ENCODE measurements at places on chromosomes 7 and 10. TPM values are rescaled to one million over a fixed set of nuclear protein-coding genes. Genes with fewer than 3 reads are reported as not detected.

VAX1 gene
- total RNA-seq, result not detected

SPDYE2B gene
- total RNA-seq, result not detected

SLC26A5 gene
- total RNA-seq, result 0.18 TPM

SLC18A3 gene
- total RNA-seq, result 3.4 TPM

TMEM236 gene
- 0.18 TPM for total RNA-seq

NACAD gene
- 6.8 TPM for total RNA-seq

GRID1 gene
- total RNA-seq, result 15.8 TPM

BTBD16 gene
- total RNA-seq, result not detected

NAT16 gene
- 2.1 TPM for total RNA-seq

CNPY1 gene
- total RNA-seq, result 19.4 TPM

DNA sequence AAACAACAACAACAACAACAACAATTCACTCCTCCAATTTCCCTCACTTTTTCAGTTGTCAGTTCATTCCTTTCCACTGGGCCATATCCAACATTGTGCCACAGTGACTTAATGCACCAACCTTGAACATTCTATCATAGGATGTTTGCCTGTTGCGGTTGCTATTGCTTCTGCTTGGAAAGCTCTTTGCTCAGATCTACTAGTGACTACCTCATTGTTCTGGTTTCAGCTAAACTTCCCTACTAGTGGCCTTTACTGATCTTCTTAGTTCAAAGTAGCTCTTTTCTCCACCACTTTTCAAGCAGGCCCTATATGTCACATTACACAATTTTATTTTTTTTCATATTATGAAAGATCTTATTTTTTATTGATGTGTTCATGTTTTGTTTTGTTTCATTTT lies 9.8 kb upstream of the STEAP4 start:
- no peak for DNase-seq

- DNase-seq, result no peak
These were observed 35.6 kb upstream of the XRCC2 start for GRCh38 chr7:152711444-152711944.

DNA sequence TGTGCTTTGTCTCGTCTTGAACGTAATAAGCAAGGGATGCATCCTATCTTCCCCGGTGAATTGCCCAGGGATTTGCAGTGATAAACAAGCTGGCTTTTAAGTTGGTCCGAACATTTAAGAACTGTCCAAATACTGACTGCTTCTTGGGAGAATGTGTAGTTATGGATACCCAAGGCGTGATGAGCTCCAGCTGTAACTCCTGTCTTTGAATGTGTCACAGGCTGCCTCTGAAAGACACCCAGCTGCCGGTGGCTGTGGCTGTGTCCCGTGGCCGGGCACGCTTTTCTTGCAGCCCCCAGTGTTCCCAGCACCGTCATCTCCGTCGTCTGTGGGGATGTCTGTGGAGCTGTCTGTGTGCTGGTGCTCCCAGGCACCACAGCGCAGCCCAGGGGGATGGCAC lies 118.1 kb downstream of the GLRX3 start:
- no peak for DNase-seq

- DNase-seq, result peak; percentile 47
These were observed 139.8 kb downstream of the ARHGAP22 start for GRCh38 chr10:48464871-48465736.

- no peak for DNase-seq
These were observed 35.7 kb downstream of the PRKG1 start for GRCh38 chr10:51109801-51110533.

GRCh38 chr10:21176934-21177480 lies 279.9 kb upstream of the NEBL start:
- peak; percentile 73 for DNase-seq

- DNase-seq, result no peak
These were observed 179.2 kb upstream of the AUTS2 start for GRCh38 chr7:69418869-69419670.

DNA sequence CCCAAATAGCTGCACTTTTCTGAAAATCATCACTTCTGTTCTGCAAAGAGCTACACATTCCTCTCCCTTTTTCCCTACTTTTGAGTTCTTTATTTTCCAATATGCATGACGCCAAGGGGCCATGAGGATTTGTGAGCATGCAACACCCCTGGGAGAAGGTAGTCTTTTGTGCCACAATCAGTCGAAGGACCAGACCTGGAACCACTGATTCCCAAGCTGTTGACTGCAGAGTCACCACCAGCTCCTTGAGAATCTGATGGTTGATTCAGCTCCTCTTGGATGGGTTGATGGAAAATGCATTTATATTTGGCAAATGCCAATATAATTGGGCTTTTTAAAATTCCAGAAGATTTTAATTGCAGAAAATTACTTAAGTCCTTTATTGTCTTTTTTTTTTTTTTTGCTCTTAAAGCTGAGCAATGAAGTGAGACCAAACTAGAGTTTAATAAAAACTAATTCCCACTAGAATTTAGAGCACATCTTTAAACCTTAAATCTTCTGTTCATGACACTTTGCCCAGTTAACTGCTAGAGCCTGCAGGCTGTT lies 554.1 kb downstream of the TNS3 start:
- no peak for DNase-seq

DNA sequence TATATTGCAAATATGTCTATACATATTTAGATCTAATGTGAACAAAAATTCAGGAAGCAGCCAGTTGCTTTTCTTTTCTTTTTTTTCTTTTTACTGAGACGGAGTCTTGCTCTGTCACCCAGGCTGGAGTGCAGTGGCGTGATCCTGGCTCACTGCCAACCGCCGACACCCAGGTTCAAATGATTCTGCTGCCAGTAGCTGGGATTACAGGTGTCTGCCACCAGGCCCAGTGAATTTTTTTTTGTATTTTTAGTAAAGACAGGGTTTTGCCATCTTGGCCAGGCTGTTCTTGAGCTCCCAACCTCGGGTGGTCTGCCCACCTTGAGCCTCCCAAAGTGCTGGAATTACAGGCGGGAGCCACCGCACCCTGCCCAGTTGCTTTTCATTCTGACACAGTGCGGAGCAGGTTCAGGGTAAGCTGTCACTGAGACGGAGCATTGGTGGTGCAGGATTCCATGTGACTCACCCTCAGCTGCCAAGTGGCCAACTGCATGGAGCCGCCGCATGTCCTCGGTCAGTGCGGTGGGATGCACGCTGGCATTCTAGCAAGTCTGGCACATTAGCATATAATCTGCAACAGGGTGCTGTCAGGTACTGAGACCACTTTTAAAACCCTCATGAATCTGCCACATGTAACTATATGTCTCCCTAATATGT lies 362.7 kb downstream of the DNAJB6 start:
- no peak for DNase-seq

DNA sequence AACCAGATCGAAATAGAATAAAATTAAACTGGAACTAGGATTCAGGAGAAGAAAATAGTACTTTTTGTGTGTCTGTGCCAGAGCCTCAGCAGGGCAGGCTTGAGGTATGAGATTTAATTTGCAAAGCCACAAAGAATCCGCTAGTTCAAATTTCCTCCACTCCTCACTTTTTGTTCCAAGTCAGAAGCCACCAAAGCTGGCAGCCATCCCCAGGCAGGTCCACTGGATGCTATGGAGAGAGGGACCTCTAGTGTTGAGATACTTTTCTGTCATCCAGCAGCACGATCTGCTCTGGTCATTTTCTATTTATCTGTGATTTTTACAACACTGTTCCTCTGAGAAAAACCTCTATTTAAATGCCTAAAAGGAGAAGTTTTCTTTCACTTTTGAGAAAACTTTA lies 147.9 kb upstream of the FRMD4A start:
- DNase-seq, result peak; percentile 70

DNA sequence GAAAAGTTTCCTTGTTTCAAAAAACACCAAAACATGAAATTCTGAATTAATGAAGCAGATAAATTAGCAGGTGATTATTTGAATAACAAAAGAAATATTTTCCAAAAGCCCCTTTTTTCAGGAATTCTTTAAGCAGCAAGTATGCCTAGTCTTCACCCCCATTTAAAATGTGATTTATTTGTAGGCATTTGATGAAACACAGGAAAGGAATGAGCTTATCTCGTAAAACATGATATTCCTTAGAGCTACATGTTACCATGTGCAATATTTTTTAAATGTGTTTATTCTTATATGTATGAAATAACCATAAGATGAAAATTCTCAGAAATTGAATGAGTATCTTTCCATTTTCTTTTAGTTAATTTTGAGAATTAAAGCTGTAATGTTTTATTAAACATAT lies 106.1 kb downstream of the CHN2 start:
- no peak for DNase-seq

- DNase-seq, result no peak
These were observed 506.7 kb downstream of the POM121L12 start for GRCh38 chr7:53542157-53542556.

DNA sequence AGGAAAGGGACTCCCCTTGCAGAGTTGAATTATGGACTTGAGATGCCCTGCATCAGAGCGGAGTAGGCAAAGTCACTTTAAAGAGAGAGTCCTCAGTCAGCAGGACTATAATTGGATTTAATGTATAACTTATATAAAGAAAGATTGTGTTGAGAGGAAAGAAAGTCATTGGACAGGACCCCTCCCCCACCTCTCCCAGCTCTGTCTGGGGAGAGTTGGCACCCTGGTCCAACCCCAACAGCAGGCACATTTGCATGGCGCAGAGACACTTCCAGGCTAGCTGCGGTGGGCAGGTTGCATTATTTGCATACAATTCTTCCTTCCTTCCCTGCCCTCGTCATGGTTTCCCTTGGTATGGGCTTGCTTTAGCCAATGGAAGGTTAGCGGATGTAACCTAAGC lies 46.1 kb upstream of the NPTX2 start:
- no peak for DNase-seq

DNA sequence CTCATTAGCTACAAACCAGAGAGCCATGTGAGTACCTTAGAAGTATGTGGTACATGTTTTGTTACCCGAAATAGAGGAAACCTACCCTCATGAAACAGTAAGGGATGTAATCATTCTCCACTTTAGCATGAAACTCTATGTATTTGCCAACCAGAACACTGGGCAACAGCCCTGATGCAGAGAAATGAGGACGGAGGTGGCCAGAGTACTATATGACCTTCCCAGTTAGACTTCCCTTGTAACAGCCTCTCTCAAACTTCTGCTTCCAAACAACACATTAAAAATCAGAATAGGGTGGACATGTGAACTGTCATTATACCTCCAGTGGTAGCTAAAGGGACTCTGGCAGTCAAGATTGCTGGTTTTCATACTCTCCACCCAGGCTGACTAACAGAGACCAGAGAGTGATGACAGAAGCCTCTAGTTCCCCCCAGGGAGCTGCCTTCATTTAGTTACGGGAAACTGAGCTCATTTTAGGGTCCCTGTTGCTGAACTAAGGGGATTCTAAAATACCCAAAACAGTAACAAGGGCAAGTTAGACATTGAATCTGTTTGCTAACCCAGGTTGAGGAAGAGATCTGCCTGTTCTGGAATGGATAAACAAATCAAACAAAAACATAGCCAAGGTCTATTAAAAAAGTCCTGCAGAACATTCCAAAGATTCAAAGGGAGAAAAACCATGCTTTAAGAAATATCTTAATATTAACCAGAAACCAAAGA lies 83.1 kb downstream of the VPS41 start:
- DNase-seq, result no peak

GRCh38 chr10:58014436-58014835 lies 253.3 kb downstream of the IPMK start:
- no peak for DNase-seq

GRCh38 chr10:123836418-123837145 lies 55.0 kb downstream of the CPXM2 start:
- DNase-seq, result no peak

DNA sequence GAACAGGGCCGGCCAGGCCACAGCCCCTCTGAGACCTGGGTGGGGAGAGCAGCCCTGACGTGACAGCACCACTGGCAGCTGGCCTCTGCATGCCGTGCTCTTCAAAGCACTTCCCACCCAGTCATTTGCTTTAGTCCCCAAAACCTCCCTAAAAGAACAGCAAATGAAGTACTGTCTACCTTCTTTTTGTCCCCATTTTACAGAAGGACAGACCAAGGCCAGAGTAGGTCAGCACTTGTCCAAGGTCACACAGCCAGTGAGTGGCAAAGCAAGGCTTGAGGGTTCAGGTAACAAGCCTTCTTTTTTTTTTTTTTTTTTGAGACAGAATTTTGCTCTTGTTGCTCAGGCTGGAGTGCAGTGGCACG lies 15.1 kb downstream of the ATP6V1F start:
- no peak for DNase-seq

Data from cerebellum (tissue), 4 donors.